ENCODE measurements at places on chromosomes 5 and 9.

DNA sequence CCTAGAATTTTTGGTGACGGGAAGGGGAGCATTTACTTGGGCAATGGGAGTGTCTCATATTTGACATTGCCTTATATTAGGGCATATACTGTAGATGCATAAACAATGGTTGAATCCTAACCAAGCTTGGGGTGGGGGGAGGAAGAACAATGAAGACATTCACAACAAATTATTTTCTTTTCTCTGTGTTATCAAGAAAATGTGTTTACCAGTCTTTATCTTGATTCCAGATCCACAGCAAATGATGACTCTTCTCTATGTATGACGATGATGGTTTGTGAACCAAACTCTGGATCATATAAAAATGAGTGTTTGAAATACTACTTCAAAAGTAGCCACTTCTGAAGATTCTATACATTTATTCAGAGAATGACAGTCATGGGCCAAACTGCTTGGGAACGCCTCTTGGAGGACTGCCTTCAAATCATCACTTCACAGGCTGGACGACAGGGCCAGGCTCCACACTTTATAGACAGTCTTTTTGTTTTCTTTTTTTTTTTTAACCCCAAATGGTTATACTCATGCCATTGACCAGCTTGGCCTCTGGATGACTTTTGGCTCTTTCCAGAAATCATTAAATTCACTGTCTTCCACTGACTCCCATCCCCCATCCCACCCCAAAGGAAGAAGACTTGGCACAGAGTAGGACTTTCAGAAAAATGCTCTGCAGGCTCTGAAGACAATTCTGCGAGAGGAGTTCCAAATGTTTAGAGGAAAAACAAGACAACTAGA is 123.8 kb upstream of the LIFR start:
- DNase-seq = no peak
- H3K27ac ChIP-seq = no peak overlapping the region
- H3K4me3 ChIP-seq = no peak overlapping the region
- no peaks in the 10 kb centered on the region for H3K4me1 ChIP-seq
- H3K27me3 ChIP-seq = no peaks in the 10 kb centered on the region

DNA sequence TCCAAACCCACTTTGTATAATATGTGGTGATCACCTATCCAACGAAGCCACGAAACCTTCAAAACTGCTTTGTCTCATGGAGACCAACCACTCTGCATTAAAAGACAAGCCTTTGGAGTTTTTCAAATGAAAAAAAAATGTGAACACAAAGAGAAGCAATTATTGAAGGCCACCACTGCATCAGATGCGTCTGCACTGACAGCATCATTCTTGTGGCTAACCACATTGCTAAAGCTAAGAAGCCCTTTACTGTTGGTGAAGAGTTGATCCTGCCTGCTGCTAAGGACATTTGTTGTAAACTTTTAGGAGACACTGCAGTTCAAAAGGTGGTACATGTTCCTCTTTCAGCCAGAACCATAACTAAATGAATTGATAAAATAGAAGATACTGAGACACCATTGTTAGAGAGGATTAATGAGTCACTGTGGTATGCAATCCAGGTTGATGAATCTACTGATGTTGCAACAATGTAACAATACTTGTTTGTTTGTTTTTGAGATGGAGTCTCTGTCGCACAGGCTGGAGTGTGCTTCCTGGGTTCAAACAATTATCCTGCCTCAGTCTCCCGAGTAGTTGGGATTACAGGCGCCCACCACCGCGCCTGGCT is 45.4 kb downstream of the TAF11L14 start:
- H3K36me3 ChIP-seq = no peaks in the 10 kb centered on the region
- no peak for DNase-seq
- no peaks in the 10 kb centered on the region for H3K4me1 ChIP-seq
- no peak overlapping the region for H3K27ac ChIP-seq
- no peaks in the 10 kb centered on the region for H3K27me3 ChIP-seq
- no peak overlapping the region for H3K4me3 ChIP-seq

GRCh38 chr9:105329719-105330062 is 85.2 kb downstream of the SLC44A1 start:
- H3K4me3 ChIP-seq = no peak overlapping the region
- no peaks in the 10 kb centered on the region for H3K36me3 ChIP-seq
- H3K27me3 ChIP-seq = no peaks in the 10 kb centered on the region
- H3K27ac ChIP-seq = no peak overlapping the region
- H3K4me1 ChIP-seq = no peaks in the 10 kb centered on the region
- DNase-seq = no peak

DNA sequence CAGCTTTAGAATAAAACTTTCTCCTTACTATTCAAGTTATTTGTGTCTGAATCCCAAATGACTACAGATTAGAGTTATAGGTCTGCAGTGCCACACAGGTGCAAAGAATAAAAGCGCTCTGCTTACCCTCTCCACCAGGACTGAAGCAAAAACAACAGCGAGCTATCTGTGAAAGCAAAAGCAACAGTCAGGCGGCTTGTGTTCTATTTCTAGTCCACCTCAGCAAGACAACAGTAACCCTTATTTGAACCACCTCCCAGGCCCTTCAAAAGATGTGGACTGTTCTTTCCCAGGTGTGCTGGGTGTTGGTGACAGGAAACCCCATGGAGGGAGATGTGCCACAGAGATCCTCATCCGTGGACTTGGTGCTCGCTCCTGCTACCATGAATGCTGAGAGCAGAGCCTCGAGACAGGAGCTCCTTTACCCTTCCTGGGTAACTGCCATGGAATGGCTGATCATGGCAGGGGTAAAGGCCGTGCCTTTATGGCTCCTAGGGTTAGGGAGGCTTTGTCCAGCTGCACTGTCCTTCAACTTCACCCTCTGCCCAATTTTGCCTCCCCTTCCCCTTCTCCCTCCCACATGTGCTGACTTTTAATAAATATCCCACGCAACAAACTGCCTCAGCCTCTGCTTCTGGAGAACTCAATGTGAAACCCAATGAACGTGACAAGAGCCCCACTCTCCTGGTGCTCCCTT is 108.6 kb downstream of the SERINC5 start:
- H3K27me3 ChIP-seq = no peaks in the 10 kb centered on the region
- no peak overlapping the region for H3K4me3 ChIP-seq
- no peak overlapping the region for H3K27ac ChIP-seq
- no peak for DNase-seq
- H3K4me1 ChIP-seq = peaks cover 55% of the 10 kb centered on the region
- peaks cover 37% of the 10 kb centered on the region for H3K36me3 ChIP-seq

DNA sequence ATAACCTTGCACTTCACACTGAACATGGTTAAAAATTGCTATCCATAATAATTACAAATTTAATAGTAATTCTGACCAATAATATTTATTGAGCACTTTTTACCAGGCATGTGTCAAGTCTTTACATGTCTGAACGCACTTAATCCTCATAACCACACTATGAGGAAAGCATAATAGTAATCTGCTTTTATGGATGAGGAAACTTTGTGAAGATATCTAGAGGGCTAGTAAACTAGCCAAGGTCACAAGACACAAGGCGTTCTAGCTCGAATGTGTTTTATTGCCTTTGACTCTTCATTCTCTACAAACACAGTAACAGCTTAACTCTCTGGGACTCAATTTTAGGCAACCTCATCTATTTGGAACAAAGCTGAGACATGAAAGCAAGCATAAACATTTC is 205.1 kb downstream of the ARHGEF28 start:
- no peaks in the 10 kb centered on the region for H3K4me1 ChIP-seq
- DNase-seq = no peak
- no peak overlapping the region for H3K4me3 ChIP-seq
- no peaks in the 10 kb centered on the region for H3K27me3 ChIP-seq

All from CD8-positive, alpha-beta memory T cell (primary cell).